ENCODE measurements at places on chromosomes 2 and 18.

GRCh38 chr18:3596637-3597384 is 146.8 kb downstream of the TGIF1 start:
- DNase-seq: peak; percentile 67

DNA sequence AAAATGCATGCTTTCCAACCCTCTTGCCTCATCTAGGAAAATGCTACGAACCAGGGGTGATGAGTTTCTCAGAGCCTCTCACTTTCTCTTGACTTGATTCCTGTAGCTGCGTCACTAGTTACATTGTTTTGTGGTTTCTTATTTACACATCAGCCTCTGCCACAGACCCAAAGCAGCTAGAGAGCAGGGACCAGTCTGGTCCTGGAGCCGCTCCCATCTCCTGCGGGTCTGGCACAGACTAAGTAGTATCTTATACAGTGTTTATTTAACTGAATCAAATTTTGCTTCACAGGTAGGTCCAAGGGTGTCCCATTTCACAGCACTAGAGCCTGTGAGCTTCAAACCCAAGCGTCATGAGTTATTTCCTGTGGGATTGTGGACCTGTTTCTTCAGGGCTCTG is 310.5 kb downstream of the MYCN start:
- DNase-seq: no peak

DNA sequence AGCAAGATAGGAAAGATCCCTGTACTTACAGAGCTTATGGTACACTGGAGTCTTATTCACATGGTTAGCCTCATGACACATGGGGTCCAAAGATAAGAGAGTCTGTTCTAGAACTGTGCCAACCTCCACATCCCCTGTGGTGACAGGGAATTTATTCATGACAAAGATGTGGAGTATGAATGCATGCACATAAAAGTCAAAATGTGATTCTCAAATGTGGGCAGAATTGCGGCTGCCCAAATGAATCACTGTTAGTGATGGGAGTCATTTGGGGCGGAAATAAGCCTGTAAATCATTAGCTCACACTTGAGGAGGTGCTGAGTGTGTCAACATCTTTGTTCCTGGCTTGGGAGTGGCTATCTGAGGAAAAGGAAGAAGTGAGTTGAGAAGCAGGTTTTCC is 560.6 kb downstream of the SLC4A3 start:
- no peak for DNase-seq

GRCh38 chr2:162074928-162075688 is 1.1 kb upstream of the DPP4 start:
- DNase-seq: no peak

- no peak for DNase-seq
These were observed 1.1 kb downstream of the DIPK1C start for GRCh38 chr18:74456017-74456348.

- DNase-seq: no peak
These were observed 3.3 kb downstream of the TWSG1 start for GRCh38 chr18:9337873-9338272.

DNA sequence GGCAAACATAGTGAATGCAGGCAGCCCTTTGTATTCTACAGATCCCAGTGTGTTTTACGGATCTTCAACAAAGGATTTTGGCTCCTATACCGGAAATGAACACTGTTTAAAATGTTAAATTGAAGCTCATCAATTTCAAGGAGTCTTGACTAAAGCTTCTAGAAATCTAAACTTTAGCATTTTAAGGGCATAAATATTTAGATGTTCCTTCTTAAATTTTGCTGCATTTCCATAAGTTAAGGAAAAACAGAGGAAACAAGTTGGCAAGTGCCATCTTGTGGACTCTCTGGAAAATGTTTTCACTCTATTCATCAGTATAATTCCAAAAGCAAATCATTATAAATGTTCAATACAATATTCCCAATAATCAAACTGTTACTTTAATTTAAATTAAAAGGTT is 19.6 kb downstream of the CHN1 start:
- DNase-seq: no peak

GRCh38 chr2:201362396-201362795 is 5.3 kb upstream of the FLACC1 start:
- no peak for DNase-seq

GRCh38 chr2:219578811-219579613 is 6.9 kb downstream of the INHA start:
- no peak for DNase-seq

DNA sequence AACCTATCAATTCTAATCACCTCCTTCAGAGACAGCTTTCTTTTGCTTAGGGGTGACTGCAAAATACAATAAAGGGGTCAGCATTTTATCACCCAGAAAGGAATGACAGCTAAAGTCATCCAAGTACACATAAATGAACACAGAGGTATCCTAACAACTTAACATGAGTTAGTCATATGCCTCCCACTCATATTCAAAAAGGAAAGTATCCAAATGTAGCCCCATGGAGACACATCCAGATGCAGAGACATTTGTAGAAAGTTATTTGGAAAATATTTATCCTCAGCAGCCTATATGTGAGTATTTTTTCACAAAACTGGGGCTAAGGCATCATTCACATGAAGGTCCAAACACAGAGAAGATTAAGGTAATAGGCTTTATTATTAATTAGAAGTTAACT is 1579.7 kb upstream of the SLC39A10 start:
- no peak for DNase-seq

DNA sequence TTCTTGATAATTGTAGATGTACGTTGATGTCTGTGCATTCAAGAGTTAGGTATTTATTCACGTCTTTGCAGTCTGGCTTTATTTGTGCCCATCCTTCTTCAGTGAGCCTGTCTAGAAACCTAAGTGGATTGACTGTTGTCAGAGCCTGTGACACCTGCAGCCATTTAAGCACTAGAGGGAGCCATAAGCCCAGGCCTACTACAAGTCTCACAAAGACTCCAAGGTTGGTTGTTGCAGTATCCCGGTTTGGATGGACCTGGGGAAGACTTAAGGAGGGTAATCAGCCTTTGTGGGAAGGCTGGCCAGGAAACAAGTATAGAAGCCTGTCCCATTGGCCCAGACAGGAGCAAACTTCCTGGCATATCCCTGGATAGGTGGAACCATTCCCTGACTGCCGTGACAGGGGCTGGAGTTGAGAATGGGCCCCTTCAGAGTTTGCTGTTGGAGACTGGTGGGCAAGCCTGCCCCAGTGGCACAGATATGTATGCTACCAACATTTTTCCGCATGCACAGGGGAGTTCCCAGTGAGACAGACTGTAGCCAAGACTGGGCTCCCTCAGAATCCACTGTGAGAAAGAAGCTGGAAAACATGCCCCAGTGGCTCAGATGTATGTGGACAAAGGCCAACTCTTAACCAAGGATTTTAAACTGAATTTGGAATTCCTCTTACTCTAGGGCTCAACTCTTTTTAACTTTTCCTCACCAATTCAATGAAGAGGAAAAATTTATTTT is 9.3 kb upstream of the LRRC30 start:
- no peak for DNase-seq

DNA sequence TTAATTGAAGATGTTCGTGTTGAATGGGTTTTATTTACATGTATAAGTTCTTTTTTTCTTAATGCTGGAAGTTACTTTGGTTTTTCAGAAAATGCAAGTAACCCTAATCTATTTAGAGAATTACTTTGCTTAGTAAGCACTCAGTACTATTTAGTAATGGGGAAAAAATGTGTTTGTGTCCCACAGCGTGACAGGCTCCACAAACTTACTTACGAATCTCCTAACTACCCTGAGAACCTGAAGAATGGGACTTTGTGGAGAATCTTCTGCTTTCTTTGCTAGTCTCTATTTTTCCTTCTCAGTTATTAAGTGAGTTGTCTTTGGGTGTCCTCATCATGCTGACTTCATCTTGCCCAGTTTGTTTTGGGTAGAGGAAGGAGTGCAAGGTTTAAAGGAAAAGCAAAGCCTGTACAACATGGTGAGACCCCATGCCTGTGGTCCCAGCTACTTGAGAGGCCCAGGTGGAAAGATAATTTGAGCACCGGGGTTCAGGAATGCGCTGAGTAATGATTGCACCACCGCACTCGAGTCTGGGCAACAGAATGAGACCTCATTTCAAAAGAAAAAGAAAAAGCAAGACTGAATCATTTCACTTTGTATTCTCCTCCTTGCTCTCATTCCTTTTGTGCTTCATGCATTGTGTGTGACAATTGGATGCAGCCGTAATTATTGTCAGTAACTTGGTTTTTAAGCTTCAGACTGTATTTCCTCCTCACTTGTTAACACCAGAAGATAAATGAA is 10.2 kb downstream of the NEDD4L start:
- DNase-seq: no peak

GRCh38 chr2:237092920-237093781 is 7.5 kb downstream of the COPS8 start:
- DNase-seq: no peak

- DNase-seq: peak; percentile 44
These were observed 649 bp downstream of the ESCO1 start for GRCh38 chr18:21599585-21600525.

DNA sequence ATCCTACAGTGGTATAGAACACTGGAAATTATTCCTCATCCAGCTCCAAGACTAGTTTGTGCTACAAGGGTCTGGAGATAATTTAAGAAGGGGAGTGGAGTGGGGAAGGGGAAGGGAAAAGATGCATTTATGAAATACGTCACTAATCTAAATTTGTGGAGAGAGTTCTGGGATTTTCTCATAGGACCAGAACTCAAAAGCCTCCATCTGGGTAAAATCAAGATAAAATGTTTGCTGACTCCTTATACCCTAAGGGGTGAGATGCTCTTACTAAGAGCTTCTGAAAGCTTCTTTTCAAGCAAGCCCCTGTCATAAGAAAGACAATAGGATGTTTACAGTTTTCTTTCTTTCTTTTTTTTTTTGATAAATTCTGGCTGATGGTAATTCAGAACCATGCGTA is 88.5 kb upstream of the RBMS1 start:
- DNase-seq: no peak

DNA sequence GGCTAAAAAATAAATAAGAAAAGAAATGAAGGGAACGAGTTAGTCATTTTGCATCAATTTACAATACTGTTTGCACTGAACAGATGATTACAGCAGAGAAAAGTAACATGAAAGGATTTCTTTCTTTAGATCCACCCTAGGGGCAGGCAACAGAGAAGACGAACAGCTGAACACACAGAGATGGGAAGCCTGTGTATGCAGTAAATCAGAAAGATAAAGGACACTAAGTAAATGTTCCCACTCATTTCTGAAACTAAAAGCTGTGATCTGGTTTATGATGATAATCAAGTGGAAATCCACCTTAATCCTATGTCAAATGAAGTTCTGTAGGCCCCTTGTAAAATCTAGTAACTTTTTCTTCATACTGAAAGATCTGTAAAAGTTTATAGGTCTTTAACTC is 54.2 kb downstream of the AKAIN1 start:
- no peak for DNase-seq

DNA sequence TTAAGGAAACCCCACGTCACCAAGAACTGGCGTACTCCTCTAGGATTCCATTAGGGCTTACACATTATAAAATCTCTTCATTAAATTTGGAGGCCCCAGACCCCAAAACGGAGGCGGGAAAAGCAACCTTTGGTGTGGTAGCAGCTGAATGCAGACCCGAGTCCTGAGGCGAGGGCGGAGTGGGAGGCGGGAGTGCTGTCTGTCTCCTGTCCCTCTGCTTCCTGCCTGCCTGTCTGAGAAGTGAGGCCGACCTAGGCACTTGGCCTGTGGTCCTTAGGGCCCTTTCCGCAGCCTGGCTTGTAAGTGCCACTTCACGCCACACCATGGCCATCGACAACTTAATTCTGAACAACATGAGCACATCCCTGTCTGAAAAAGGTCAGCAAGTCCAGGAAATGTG is 102.1 kb downstream of the RTN4 start:
- no peak for DNase-seq

- no peak for DNase-seq
These were observed 100.9 kb downstream of the ARL4C start for GRCh38 chr2:234395891-234396420.

GRCh38 chr2:210443527-210443926 is 33.0 kb downstream of the LANCL1 start:
- DNase-seq: no peak

DNA sequence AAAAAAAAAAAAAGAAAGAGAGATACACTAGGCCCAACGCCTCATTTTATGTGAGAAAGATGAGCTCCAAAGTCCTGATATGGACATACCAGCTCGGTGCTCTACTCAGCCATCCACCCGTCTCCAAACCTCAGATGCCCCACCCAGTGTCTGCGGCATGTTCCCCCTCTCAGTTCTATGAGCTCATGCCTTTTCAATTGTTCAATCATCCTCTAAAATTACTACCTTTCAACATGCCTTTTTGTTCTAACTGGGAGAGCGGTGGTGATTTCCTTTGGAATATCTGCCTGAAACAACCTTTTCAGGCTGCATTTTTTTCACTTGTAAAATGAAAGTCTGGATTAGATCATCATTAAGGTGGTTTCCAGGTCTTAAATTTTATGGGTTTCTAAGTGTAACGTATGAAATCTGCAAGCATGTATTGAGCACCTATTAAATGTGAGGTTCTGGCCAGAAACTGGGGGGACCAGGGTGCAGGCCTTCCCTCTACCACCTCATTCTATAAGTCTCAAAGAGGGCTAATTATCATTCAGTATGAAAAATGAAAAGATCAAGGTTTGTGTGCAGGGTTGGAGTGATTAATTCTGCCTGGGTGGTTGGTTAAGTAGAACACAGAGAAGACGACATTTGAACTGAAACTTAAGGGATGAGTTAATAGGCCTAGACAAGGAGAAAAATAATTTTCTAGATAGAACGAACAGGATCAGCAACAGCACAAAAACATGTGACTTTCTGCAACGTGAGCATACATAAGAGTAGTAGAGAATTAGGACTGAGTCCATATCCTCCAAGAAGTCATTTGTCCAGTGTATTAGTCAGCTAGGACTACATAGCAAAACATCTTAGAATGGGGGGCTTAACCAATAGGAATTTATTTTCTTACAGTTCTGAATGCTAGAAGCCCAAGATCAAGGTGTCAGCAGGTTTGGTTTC is 87.4 kb upstream of the GLS start:
- DNase-seq: no peak

- DNase-seq: no peak
These were observed 44.0 kb downstream of the GPR155 start for GRCh38 chr2:174442546-174443510.

DNA sequence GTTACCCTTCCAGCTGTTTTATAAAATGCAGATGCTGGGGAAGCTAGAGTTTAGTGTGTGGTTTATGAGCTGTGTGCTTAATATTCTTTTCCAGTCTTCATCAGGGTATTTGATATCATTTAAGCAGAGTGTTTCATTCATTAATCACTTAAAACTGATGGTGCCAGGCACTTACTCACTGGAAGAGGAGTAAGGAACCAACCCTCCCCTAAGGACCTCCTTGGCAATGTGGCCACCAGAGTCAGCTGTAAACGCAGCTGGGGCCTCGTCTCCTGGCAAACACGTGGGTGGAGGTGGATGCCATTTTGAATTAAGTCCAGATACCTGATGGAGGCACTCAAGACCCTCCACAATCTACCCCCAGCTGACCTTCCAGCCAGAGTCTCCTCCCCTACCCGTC is 331.6 kb downstream of the CLIP4 start:
- DNase-seq: no peak

GRCh38 chr2:190896477-190896876 is 15.9 kb downstream of the GLS start:
- no peak for DNase-seq

GRCh38 chr2:180370511-180371205 is 363.6 kb upstream of the CWC22 start:
- no peak for DNase-seq

Data from B cell (primary cell).